ENCODE measurements at places on chromosomes 1 and 21. TPM values are rescaled to one million over a fixed set of nuclear protein-coding genes. Genes with fewer than 3 reads are reported as not detected.

DNA sequence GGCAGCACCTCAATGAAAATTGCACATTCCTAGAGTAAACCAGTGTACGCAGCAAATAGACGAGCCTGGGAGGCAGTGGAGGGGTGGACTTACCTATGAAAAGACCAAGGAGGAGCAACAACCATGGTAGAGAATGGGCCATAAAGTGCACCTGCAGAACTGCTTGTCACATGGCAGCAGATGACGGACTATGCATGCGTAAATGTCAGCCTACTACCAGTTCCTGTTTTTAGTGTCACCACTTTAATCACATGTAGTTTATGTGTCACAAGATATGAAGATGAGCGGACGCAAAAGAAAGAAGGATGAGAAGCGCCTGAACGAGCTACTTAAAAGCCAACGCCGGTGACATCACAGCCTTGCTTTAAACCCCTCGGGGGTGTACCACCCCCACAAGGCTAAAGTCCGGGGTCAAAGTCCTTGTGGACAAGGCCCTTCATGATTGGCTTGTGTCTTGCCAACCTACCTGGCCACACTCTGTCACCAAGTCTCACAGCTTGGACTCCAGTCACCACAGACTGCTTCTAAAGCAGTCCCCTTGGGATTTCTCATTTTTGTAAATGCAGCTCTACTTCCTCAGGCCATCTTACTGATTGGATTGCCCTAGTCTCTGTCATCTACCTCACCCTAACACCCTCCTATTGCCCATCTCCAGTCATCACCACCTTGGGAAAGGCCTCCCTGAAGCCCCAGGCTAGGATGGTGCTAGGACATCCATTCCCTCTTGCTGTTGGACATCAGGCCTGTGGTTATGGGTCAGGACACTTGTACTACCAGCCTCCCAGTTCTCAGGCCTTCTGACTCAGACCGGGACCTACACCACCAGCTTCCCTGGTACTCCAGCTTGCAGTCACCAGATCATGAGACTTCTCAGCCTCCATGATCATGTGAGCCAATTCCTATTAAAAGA lies 6.0 kb upstream of the LY9 start:
- DNase-seq, result no peak

Gene TMEM53
- 3.9 TPM for total RNA-seq

GRCh38 chr1:228735871-228736586 lies 750 bp downstream of the RHOU start:
- DNase-seq, result no peak

- DNase-seq, result no peak
Observed at GRCh38 chr1:208449951-208450350, 205.8 kb upstream of the PLXNA2 start.

DNA sequence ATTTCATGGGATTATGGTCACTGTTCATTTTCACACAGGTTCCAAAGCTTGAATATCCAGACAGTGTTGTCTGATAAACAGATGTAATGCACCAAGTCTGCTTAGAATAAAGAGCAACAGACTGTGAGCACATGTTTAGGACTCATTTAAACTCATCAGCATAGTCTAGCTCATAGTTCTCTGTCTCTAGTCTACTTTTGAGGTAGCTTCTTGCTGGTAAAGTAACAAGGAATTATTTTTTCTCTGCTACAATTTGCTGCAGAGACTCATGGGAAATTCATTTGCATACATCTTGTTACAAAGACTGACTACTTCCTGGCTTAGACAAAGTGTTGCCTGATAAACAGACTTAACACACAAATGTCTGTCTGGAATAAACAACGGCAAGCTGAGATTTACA lies 187.2 kb downstream of the NFIA start:
- DNase-seq, result no peak

All from glomerular endothelial cell (primary cell).